ENCODE measurements at places on chromosomes 4 and X.

GRCh38 chr4:6742989-6743388, 27.0 kb downstream of the BLOC1S4 start:
- no peak for DNase-seq

DNA sequence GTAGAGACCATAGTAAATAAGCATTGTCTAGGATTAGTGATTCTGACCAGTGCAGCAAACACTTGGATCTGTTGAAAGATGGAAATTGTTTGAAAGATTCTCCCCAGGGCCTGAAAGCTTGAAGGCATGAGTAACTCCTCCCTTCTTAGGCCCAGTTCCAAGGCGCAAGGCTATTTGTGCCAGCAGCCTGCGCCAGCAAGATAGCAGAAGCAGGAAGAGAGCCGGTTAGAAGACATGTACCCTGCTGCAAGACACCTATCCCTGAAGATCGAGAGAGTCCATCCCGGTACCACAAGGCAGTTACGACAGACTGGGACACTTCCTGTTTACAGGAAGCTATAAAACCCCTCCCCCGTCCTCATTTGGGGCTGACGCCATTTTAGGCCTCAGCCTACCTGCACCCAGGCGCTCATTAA, 72.4 kb upstream of the JADE1 start:
- no peak for DNase-seq

DNA sequence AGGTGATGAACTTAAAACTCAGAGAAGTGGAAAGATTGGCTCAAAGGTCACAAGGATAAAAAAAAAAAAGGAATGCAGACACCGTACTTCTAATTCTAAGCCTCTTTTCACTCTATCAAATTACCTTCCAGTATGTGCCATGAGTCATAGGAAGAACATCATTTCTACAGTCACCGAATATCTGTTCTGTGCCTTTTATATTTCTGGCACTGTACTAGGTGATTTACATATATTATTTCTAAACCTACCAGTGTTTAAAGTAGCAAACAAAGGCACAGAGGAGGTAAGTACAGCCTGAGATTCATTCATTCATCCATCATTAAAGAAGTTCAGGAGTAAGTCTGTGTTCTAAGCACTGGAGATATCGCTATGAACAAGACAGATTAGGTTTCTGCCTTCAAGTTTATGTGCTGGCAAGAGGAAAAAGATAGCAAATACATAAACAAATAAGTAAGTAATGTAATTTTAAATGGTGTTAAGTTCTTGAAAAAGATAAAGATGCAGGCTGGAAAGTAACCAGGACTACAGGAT, 65.3 kb downstream of the PALLD start:
- no peak for DNase-seq

DNA sequence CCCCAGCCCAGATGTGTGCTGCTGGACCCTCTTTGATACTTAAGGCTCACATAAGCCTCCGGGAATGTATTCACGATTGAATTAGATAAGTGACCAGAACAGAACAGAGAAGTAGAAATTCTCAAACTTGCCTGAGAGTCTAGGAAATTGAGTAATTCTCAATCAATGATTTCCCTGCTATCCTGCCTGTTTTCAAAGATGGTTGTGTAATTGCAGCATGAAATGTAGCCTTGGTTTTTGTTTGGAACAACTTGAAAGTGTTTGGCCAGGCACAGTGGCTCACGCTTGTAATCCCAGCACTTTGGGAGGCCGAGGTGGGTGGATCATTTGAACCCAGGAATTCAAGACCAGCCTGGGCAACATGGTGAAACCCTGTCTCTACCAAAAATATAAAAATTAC, 41.2 kb downstream of the TNIP2 start:
- no peak for DNase-seq

DNA sequence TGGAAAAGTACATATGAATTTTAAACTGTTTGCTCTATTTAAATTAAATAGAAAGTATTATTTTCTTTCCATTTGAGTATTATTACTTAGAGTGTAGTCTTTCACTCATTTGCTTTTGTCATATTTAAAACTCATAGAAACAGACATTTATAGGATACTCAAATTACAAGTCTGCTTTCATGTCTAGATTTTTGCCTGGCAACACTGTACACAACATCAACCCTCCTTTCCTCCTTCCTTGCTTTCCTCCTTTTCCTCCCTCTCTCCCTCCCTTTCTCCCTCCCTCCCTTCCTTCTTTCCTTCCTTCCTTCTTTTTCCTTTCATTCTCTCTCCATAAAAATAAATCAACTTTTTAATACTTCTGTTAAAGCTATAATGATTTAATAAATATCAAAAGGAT, 2361.2 kb downstream of the ARAP2 start:
- DNase-seq, result no peak

- DNase-seq, result no peak
Measured at GRCh38 chr4:175806727-175807126, 5.3 kb downstream of the GPM6A start.

GRCh38 chrX:23902419-23902818, 5.3 kb downstream of the APOO start:
- peak; percentile 34 for DNase-seq

DNA sequence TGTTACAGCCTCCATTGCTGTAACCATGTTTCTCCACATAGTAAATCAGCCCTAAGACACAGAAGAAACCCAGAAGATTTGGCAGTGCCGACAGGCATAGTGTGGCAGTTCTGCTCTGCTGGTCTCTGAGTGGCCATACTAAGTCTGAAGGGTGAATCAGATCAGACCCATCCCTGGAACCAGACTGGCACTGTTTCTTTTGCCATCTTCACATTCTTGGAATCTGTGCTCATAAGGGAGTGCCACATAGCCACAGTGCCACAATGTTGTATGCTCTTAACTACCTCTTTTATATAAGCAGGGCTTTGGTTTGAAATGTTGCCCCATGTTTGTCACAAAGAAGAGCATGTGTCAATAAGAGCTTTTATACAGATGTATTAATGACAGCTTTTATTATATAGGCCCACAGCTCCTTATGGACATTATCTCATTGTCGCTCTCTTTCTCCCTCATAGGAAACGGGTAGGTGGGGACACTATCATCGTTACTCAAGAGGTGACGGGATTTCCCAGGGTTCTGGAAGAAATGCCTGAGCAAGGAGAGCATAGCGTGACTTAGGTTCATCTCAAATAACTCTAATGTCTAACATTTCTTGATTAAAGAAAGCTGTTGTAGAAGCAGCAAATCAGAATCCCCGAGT, 128.2 kb downstream of the CBR4 start:
- no peak for DNase-seq

Measured in putamen (tissue), 1 donor.